ENCODE measurements at places on chromosomes 2 and 18.

GRCh38 chr18:6119761-6120160 is 224.4 kb upstream of the TMEM200C start:
- no peak for DNase-seq

GRCh38 chr2:169005080-169005598 is 26.0 kb downstream of the ABCB11 start:
- no peak for DNase-seq

DNA sequence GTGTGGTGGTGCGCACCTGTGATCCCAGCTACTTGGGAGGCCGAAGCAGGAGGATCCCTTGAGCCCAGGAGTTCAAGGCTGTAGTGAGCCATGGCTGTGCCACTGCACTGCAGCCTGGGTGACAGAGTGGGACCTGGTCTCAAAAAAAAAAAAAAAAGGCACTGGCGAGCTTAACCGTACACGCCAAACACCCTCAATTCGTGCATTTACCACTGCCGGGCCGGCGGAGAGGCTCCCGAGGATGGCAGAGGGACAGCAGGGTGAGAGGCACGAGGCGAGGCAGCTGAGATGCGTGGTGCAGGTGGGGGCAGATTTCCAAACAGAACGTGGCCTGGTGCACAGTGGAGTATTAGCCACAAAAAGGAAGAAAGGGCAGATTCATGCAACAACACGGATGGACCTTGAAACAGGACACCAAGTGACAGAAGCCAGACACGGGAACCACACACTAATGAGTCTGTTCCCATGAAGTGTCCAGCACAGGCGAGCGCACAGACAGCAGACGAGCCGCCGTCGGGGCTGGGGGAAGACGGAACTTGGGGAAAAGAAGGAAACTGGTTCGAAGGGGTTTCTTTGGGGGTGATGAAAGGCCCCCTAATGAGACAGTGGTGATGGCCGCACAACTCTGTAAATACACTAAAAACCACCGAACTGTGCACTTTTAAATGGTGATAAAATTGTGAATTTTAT is 27.4 kb downstream of the SLC66A2 start:
- no peak for DNase-seq

GRCh38 chr2:126971481-126972278 is 73.0 kb downstream of the TEX51 start:
- peak; percentile 71 for DNase-seq

- DNase-seq, result no peak
Observed at GRCh38 chr2:83826577-83826976, 632.5 kb downstream of the SUCLG1 start.

DNA sequence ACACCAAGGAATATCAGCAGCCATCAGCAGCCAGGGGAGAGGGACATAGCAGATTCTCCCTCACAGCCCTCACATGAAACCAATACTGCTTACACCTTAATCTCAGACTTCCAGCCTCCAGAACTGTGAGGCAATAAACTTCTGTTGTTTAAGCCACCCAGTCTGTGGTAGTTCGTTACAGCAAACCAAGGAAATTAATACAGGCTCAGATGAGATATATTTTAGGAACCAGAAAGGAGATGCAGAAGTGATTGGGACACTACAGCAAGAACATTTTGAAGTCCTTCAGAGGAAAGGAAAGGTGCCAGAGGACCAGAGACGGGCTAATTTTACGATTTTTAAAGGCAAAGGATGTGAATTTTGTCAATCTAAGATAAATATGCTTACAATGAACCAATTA is 60.6 kb downstream of the IKZF2 start:
- no peak for DNase-seq

DNA sequence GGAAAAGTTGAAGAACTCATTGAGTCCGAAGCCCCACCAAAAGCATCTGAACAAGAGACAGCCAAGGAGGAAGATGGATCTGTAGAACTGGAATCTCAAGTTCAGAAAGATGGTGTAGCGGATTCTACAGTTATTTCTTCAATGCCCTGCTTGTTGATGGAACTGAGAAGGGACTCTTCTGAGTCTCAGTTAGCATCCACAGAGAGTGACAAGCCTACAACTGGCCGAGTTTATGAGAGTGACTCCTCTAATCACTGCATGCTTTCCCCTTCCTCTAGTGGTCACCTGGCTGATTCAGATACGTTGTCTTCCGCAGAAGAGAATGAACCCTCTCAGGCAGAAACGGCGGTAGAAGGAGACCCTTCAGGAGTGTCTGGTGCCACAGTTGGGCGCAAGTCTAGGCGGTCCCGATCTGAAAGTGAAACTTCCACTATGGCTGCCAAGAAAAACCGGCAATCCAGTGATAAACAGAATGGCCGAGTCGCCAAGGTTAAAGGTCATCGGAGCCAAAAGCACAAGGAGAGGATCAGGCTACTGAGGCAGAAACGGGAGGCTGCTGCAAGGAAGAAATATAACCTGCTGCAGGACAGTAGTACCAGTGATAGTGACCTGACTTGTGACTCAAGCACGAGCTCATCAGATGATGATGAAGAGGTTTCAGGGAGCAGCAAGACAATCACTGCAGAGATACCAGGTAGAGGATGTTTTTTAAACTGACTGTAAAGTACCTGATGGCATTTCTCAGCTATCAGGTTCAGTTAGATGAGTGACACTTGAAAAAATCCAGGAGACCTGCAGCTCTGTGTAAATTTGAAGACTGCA is 111.9 kb downstream of the HAUS1 start:
- no peak for DNase-seq

DNA sequence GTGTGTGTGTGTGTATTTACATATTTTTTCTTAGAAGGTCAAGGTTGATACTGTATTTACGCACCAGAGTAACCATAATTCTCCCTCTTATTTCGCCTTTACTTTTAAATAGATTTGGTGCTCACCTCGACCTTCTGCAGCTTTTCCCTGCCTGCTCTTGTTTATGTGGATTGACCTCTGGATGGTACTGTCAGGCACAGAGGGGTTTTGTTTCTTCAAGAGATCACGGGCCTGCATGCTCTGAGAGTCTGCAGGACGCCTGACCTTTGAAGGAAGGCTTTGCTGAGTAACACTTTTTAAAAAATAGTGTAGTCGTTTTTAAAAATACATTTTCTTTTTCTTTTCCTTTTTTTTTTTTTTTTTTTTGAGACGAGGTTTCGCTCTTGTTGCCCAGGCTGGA is 18.1 kb upstream of the EFHD1 start:
- DNase-seq, result no peak

DNA sequence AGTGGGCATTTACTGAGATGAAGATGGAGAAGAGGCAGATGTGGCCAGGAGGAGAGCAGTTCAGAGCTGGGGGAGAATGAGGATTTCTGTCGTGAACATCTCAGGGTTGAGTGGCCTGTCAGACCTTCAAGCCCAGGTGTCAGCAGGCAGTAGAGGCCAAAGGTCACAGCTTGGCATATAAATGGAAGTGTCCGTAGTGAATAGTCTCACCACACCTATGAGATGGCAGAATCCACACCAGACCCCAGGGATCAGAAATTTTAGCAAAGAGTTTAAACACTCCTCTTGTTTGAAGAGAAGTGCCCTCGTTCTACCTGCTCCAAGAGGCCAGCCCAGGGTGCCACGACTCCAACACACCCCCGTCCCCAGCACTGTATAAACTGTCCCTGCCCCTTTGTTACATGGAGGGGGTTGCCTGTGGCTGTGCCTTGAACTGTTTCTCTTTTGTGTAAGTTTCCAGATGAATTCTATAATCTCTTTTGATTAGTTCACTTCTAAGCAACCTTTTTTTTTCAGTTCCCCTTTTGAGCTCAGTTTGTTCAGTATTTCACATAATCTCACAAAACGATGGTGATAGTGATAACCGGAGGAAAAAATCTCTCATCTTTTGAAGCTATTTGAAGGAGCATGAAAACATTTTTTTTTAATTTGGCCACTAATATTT is 69.0 kb upstream of the TTC39C start:
- DNase-seq, result no peak

- DNase-seq, result no peak
Observed at GRCh38 chr2:110958346-110959119, 162.2 kb upstream of the BCL2L11 start.

- DNase-seq, result no peak
Observed at GRCh38 chr2:84031312-84032050, 427.6 kb downstream of the SUCLG1 start.

DNA sequence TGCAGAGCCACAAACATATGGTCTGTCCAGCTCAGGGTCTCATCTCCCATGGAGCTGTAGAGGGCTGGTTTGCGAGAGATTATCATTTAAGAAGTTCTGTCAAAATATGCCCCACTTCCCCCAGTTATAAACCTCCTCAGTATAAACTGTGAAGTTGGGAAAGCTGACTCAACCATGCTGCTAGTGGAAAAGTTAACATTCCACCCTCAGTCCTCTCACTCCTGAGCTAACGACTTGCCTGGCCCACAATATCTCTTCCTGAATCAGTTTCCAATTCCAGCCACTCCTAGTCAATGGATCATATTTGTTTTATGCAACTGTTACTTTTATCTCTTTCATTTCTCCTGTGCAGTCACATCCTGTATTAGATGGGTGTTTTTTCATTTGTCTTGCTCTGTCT is 326.2 kb downstream of the SETBP1 start:
- DNase-seq, result no peak

- DNase-seq, result no peak
Observed at GRCh38 chr2:222840060-222840802, 20.6 kb upstream of the ACSL3 start.

DNA sequence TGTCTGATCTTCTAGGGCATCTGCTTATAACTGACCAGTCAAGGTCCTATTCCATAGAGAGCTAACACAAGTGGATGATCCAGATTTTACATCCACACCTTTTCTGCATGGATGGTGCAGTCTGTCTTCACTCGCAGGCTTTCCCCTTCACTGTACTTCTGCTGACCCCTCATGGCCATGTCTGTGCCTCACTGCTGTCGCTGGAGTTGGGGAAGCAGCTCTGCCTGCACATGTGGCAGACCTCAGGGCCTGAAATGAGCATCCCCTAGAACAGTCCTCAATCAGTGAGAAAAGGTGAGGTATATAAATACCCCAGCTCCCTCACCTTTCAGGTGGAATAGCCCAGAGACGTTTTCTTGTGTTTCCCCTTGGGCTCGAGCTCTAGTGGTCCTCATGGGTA is 233.8 kb downstream of the ANKRD36B start:
- no peak for DNase-seq

GRCh38 chr2:181005809-181006208 is 25.4 kb downstream of the UBE2E3 start:
- no peak for DNase-seq

DNA sequence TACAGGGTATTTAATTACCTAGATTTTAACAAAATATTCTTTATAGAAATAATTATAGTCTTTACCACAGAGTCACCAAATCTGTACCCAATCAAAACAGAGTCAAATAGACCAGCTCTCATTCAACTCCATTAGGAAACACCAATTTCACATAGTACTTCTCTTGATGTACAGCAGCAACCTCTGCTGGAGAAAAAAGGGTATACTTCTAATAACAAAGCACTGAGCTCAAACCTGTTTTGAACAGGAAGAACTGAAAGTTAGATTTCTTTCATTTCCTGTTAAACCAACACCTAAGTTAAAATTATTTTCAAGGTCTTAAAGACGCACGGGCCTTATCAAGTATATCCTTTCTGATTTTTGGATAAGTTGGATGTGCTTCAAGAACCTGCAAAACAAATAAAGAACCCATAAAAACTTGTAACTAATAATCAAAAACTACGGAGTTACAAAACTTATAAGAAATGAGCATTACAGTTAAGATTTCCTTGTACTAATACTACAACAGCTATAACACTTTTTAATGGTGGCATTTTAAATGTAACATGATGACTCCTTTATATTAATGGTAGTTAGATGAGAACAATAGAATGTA is 79.0 kb downstream of the TTC21B start:
- no peak for DNase-seq

DNA sequence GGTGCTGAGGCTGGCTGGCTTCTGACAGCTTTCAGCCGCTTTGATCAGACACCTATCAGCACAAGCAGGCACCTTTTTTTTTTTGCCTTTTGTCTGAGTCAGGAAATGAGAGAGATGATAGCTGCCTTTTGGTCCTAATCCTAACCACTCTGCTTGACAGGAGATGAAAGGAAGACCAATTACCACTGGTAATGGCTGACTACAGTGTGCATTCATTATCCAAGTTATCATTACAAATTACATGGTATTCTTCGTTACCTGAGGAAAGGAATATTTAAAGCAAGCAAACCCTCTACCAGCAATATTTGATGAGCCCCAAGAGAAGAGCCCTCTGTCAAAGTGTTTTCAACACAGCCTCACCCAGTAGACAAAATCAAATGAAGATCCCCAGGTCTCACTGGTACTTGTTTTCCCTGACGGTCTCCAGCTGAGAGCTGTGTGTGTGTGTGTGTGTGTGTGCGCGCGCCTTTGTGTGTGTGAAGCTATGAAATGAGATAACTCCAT is 925.7 kb downstream of the DCDC2C start:
- no peak for DNase-seq

Data from activated T-cell treated with anti-CD3 and anti-CD28 coated beads, Interleukin-2, amount 50 U/mL, for 1 hour (primary cell).